NCI-H146 (cell line): ENCODE measurements at places on chromosomes 2 and 18.
A peak's percentile ranks its signal among the peaks of the same experiment; 100 is the strongest.

DNA sequence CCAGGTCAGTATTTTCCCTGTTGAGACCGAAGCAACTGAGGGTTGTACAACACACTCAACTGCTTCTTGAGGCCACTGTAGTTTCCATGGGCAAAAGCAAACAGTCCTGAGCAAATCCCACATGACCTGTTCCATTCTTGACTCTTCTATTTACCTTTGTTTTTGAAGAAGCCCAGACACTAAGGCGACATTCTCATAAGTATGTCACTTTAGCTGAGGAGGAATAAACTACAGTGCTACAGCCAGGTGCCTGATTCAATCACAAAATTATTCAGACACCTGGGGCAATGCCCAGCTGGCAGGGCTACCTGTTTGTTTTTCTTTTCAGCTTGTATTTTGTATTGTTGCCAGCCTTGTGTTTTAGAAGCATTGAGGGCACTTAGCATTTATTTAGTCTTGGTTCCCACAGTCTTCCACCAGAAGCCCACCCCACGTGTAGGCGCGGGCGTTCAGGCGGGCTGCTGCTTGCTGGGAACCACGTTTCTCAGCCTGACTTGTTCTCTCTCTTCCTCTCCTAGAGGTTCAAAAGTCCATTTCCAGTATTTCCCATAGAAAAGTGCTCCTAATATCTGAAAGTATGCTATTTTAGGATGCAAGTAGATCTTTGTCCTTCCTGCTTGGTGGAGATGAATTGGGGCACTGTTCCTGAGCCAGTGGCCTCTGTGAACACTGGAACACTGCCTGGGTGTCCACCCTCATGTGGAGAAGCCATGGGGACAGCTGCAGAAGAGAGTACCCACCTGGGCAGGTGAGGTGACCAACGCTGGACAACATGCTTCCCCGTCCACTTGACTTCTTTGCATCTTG, 99.0 kb upstream of the COPS8 start:
- DNase-seq = no peak

GRCh38 chr2:174697255-174697654, 67.0 kb downstream of the CHRNA1 start:
- DNase-seq = peak; percentile 33

DNA sequence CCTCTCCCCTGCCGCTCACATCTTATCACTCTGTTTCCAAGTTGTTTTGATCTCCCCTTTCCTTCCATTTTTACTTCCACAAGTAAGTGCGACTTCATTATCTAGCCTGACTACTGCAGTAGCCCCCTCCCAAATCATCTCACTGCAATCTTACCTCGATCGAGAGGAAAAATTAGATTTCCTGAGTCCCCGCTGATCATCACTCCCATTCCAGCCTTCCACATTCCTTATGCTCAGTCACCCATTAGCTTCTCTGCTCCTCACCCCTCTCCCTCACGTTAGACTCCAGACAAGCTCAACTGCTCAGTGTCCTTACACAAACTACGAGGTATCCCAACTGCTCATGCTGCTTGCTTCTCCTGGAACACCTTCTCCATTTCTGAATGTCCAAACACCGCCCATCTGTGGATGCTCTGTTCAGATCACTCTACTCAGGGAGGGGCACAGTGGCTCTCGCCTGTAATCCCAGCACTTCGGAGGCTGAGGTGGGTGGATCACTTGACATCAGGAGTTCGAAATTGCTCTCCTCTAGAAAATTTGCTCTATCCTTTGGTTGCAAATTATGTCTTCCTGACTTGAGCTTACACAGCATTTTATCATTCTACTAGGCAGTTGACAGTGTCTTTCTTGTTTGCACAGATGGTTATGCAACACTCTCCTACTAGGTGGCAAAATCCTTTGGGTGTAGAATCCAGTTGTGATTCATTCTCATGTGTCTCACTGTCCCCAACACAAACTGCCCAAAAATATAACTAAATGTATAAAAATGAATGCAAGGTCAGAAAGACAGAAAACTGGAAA, 96.5 kb downstream of the INO80D start:
- no peak for DNase-seq

- no peak for DNase-seq
These were observed 703.6 kb downstream of the CPS1 start for GRCh38 chr2:211259831-211260476.

DNA sequence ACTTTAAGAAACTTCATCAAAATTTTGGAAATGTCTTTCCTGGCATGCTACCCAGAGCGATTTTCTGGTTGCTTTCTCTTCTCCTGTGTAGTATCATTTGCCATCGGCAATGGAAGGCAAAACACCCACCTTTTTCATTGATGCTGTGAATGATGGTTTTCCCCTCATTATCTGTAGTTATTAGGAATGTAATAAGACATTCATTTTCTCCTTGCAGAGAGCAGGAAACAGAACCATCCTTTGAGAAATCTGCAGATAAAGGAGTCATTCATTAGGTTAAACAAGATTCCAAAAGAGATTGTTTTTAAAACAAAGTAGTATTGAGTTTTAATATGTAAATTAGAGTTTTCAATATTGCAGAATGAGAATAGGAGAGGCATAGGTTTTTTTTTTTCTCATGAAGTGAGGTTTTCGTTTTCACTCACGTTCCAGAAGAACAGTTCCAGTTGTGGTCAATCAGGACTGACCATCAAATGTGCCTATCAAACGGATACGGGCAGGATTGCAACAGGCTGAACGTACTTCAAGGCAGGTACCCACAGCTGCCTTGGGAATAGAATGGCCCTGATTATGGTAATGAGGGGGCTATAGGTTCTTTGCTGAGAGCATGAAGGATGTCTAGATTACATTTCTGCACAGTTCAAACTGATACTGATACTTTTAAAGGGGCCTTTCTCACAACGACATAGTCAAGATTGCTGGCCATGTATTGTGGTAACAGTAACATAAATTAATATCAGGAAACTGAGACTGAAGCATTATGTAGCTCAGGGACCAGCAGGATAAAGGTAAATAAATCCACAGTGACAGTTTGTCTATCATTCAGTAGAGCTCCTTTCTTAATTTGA, 49.8 kb upstream of the PLA2R1 start:
- no peak for DNase-seq

GRCh38 chr2:175111200-175111657, 56.8 kb downstream of the ATF2 start:
- peak; percentile 15 for DNase-seq

GRCh38 chr18:37525262-37525585, 40.4 kb downstream of the CELF4 start:
- DNase-seq = peak; percentile 60

DNA sequence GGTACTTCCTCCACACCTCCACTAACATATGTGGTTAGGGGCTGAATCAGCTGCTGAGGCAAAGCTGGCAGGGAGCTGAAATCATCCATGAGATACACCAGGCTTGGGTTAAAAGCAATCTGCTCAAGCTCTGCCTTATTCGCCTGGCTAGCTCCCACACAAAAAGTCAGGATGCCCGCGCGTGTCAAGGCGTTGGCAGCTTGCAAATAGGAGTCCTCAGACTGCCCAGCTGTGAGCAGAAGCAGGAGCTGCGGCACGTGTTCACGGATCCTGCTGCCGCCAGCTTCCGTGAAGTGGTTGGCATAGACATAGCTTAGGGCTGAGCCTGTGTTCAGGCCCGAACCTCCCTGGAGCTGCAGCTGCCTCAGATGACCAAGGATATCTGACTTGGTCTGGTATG, 35.3 kb downstream of the COL6A3 start:
- no peak for DNase-seq

GRCh38 chr2:227772197-227772661, 26.5 kb downstream of the SCYGR8 start:
- DNase-seq = no peak

DNA sequence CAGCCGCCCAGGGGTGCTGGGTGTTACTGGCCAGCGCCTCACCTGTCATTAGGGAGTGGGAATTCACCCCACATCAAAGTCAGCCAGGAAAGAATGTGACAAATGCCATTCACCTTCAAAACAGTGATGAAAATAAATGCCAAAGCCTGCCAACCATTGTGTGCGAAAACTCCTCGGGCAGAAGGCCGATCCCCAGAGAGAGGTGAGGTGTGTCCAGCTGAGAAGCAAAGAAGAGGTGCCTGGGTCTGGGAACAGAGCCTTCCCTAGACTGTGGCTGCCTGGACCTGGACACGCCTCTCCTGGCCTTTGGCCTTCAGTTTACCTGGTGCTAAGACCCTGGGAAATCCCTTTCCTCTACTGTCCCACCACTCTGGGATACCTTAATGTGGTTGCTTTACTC, 142.7 kb downstream of the CYP26B1 start:
- no peak for DNase-seq

DNA sequence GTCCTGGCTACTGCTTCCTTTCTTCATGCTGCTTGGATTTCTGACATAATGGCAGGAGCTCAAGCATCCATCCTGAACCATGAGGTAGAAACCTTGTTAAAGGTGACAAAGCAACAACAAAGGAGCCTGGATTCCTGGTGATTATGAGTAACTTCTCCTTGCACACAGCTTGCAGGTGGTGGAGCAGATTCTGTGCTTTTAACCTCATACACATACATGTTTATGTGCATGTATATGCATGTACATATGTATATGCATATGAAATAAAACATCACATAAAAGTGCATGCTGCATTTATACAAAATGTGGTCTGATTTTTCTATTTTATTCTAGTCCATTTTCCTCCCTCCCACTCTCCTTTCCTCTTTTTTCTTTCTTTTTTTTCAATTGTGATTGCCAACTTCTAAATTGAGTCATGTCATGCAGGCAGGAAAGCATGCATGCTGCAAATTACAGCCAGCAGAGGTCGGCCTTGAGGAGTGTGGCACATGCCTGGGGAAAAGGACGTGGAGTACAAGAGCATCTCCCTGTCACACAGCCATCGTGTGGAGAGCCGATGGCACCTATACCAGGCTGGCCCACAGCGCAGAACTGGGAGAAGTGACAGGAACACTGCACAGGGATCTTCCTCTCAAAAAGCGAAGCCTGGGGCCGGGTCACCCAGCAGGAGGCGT, 17.9 kb downstream of the LCT start:
- DNase-seq = peak; percentile 14

- DNase-seq = no peak
These were observed 48.0 kb upstream of the TGIF1 start for GRCh38 chr18:3401669-3402620.

GRCh38 chr18:46343931-46344372, 239.8 kb downstream of the HAUS1 start:
- peak; percentile 51 for DNase-seq

- DNase-seq = no peak
These were observed 39.3 kb downstream of the MAP3K2 start for GRCh38 chr2:127348426-127349000.

DNA sequence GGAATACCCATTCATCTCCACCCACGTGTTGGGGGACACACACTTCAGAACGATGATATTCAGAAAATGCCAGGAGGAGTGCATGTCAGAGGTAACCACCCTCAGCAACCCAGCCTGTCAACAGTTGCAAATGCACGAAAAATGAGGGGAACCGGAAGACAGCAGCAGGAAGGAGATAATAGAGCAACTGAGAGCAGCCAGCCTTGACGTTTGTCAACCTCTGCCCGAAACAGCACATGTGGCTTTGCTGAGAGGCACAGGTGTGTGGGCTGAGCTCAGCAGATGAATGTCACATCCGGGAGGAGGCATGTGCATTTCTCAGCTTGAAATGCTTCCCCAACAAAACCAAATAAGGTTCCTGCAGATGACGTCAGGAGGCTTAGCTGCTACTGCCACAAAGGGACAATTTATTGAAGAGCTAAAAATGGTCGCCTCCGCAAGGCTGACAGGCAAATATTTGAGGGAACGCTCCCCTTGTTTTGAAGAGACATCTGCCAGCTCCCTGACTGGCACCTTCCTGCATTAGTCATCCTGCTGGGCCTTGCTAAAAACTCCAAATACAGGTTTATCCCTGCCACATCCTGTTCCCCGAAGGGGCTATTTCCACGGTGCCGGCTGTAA, 419.0 kb downstream of the NBAS start:
- DNase-seq = peak; percentile 59

GRCh38 chr2:234841321-234842015, 110.3 kb upstream of the SH3BP4 start:
- no peak for DNase-seq

DNA sequence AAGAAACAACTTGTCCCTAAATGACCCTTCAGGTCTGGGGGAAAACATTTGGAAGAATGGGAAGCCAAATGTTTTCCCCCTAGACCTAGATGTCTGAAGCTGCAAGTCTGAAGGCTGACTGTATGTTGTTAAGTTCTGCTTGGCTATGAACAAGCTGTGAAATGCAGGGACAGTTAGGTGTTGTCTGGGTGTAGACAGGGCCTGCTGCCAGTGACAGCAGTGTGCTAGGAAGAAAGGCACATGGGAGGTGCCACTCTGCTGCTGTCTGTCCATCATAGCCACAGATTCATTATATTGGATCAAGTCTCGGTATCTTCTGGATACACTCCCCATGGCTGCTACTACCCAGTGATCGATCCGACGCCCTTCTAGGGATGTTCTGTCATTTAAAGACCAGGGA, 265.9 kb upstream of the PXDN start:
- no peak for DNase-seq

DNA sequence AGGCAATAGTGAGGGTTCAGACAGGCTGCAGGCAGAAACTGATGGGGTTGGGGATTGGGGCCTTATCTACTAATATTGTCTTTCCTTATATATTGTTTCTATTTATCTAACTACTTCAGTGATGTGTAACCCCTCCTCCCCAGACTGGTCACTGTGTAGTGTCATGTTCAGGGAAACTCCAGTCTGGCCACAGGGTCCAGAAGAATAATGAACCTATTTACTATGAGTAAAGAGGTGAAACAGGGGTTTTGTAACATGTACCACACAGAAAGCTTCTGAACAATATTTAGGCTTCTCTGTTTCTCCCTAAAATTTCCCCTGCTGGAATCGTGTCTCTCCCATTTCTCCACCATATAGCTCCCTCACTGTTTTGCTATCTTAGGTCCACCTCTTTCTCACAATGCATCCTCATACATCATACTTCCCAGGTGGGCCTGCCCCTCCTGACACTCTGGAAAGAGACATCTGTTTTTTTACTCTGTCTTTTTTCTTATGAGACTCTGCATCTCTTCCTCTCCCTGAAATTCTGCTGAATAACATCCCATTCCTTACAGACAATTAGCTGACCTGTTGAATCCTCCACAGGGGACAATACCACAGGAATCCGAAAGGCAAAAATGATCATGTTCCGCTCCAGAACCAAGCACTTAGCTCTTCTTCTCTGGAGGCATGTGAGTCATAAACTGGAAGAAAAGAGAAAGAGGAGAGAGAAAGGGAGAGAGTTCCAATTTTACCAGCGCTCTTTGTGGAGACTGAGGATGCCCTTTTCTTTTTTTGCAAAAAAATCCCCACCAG, 154.8 kb downstream of the ZEB2 start:
- no peak for DNase-seq

DNA sequence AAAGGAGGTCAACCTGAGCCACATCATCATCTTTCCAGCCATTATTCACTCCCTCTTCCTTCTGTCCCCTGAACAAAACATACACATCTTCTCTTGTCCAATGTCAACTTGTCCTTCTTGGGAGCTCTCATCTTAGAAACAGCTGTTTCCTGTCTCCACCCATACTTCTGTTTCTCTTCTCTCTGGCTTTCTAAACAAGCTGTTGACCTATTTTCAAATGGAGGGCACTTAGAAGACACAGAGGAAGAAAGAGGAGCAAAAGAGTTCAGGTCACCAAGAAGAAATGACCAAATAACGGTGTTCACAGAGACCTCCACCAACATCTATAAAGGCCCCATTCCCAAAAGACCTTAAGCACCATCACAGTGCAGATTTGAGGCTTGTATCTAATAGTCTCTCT, 355.9 kb upstream of the HNRNPA3 start:
- DNase-seq = no peak
